ENCODE measurements at places on chromosomes 1 and 21.

GRCh38 chr1:56050911-56051310 is 528.5 kb downstream of the PLPP3 start:
- H3K4me3 ChIP-seq: no peak overlapping the region
- H3K4me1 ChIP-seq: no peaks in the 10 kb centered on the region
- DNase-seq: no peak
- H3K27ac ChIP-seq: no peak overlapping the region
- no peaks in the 10 kb centered on the region for H3K36me3 ChIP-seq
- peaks cover 13% of the 10 kb centered on the region for H3K27me3 ChIP-seq

DNA sequence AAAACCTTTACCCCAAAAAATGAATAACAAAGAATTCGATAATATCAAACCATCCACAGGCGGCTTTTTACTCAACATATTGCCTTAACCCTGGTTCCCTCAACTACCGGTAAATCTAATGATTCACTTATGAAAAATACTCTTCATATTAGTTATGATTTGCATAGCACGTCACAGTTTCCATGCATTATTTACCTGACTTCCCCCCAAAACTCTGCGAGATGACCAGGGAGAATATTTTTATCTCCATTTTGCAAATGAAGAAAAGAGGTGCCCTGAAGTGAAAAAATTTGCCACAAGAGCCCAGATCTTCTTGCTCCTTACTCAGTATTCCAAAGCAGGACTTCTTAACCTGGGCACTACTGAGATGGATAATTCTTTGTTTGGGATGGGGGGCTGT is 2.9 kb downstream of the JAK1 start:
- H3K27ac ChIP-seq: peak overlapping the region; percentile 98
- H3K27me3 ChIP-seq: no peaks in the 10 kb centered on the region
- no peaks in the 10 kb centered on the region for H3K36me3 ChIP-seq
- DNase-seq: no peak

GRCh38 chr1:207903767-207904166 is 7.2 kb downstream of the CD34 start:
- H3K4me3 ChIP-seq: no peak overlapping the region
- no peaks in the 10 kb centered on the region for H3K36me3 ChIP-seq
- no peak for DNase-seq
- H3K27me3 ChIP-seq: peaks cover 19% of the 10 kb centered on the region
- H3K4me1 ChIP-seq: peaks cover 3% of the 10 kb centered on the region

DNA sequence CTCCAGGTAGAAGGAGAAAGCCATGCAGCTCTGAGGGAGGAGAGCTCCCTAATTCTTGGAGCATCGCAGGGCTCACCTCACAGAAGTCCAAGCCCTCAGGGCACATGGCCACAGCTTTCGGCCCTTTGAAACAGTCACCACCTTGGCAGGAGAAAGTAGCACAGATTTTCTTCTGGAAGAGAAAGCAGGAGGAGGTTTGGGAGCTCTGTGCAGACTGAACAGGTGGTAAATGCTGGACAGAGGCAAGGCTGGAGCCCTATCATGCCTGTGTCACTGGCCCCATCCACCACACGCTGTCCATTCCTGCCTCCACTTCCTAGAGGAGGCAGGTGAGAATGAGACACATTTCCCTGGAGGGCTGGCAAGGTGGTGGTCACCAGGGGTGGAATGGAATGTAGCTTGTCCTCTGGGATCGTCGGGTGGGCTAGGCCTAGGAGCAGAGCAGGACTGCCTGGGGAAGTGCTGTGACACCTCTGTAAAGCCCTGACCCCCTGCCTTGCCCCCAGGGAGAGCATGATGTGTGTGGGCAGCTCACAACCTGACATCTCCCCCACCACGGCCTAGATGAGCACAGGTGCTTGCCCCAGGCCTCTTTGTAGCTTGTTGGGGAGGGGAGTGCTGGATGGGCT is 2.8 kb upstream of the INPP5B start:
- H3K36me3 ChIP-seq: no peaks in the 10 kb centered on the region
- H3K27me3 ChIP-seq: no peaks in the 10 kb centered on the region
- H3K27ac ChIP-seq: no peak overlapping the region
- H3K4me3 ChIP-seq: no peak overlapping the region

DNA sequence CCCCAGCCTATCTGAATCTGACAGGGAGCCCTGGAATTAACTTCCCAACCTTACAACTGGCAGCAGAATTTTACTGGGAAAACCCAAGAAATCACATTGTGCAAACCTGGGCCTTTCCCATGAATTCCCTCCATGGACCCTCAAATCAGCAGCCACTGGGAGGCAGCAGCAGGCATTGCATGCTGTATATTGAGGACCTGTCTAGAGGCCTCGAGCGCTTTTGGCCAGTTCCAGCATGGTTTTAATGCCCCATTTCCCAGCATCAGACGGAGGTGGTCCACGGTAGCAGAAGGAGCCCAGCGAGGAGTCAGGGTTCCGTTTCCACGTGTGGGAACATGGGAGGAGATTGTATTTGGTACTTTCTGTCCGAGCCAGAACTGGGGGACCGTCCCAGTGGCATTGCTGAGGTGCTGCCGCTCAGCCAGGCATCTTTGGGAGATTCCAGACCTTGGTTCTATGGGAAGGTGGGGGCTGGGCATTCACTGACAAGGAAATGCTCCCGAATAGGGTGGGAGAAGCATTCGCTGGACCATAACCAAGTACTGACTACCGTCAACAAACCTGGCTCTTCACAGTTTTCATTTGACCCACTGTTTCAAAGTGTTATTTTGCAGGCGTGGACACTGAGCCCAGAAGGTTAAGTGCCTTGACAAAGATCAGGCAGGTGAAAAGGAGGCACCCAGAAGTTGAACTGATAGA is 15.9 kb downstream of the BMP8A start:
- H3K4me3 ChIP-seq: no peak overlapping the region
- DNase-seq: no peak
- H3K36me3 ChIP-seq: no peaks in the 10 kb centered on the region
- H3K4me1 ChIP-seq: peaks cover 12% of the 10 kb centered on the region

- no peaks in the 10 kb centered on the region for H3K27me3 ChIP-seq
- H3K4me3 ChIP-seq: no peak overlapping the region
- peaks cover 2% of the 10 kb centered on the region for H3K36me3 ChIP-seq
- peak overlapping the region; percentile 66 for H3K27ac ChIP-seq
- H3K4me1 ChIP-seq: peaks cover 17% of the 10 kb centered on the region
Measured at GRCh38 chr21:43657355-43658087, 1.8 kb downstream of the HSF2BP start.

GRCh38 chr1:42153624-42154023 is 414 bp downstream of the GUCA2B start:
- no peak overlapping the region for H3K4me3 ChIP-seq
- DNase-seq: no peak
- H3K27me3 ChIP-seq: peaks cover 39% of the 10 kb centered on the region
- no peak overlapping the region for H3K27ac ChIP-seq
- peaks cover 4% of the 10 kb centered on the region for H3K36me3 ChIP-seq

All from T-helper 17 cell (primary cell).